LoVo (cell line): ENCODE measurements at places on chromosomes 3 and 15.
A peak's percentile ranks its signal among the peaks of the same experiment; 100 is the strongest.

- DNase-seq = no peak
These were observed 54.0 kb downstream of the PLCH1 start for GRCh38 chr3:155690921-155691320.

GRCh38 chr3:138937690-138938055 is 9.3 kb downstream of the FOXL2 start:
- no peak for DNase-seq

DNA sequence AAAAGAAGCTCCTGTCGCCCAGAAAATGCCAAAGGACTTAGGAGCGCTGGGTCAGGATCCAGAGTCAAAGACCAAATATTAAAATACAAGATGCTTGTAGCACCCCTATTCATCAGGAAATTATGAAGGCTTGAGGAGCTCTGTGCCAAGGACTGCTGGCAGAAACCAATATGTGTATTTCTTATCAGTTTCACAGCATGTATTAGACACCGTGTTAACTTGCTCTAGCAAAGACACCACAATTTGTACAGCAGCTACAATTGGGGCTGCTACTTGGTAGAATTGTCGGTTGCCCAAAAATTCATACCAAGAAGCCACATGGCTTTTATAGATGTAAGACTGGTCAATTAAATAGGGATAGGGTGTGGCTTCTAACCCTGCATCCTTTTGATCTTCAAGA is 128.8 kb downstream of the CD47 start:
- DNase-seq = no peak

GRCh38 chr3:133230195-133230594 is 169.7 kb upstream of the BFSP2 start:
- DNase-seq = no peak

GRCh38 chr15:29612701-29613100 is 209.6 kb downstream of the TJP1 start:
- no peak for DNase-seq

DNA sequence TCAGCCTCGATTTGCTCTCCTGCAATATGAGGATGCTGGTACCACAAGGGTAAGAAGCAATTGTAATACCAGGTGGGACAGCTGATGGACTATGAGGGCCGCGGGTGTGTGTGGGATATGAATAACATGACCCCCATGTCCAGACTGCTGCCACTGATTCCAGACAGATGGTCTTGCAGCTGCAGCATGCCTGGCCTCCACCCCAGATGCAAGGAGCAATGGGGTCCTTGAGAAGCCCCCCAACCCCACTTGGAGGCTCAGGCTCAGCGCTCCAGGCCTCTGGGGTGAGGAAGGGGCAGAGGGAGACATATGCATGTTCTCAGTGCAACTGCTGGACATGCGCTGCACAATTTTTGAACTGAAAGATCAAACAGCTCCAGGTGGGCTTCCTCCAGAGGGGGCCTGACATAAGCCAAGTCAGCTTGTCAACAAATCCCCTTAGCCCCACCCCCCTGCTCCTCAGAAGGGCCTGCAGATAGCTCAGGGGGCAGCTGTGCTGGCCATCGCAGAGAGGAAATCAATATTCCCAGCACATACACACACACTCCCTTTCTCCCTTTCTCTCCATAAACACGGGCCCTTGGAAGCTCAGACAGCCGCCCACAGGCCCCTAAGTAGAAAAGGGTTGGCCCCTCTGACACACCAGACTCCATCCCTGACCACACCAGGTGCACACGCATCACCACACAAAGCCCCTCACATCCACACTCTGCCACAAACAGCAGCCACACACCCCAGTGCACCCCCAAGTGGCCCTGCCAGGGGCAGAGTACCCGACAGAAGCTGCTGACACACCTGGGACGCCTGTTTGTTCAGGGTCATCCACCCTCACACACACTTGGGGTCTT is 107.0 kb downstream of the IQSEC1 start:
- DNase-seq = no peak

GRCh38 chr3:169667166-169668071 is 3.9 kb upstream of the MECOM start:
- DNase-seq = no peak

GRCh38 chr3:49410846-49411534 is 786 bp downstream of the RHOA start:
- DNase-seq = no peak

DNA sequence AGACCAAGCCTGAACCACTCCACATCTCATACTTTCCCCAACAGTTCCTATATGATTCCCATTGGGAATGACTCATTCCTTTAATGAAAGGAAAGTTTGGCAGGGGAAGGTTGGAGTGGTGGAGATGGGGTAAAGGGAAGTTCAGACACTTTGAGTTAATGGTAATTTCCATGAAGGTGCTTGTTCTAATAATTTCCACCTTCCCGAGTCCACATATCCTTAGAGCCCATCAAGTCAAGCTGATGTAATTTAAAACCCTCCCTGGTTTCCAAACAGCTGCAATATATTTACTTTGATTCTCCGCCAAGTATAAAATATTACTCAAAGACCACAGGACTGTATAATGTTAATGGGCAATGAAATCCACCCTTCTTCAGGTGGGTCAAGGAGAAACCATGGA is 95.0 kb upstream of the GALNT15 start:
- no peak for DNase-seq

DNA sequence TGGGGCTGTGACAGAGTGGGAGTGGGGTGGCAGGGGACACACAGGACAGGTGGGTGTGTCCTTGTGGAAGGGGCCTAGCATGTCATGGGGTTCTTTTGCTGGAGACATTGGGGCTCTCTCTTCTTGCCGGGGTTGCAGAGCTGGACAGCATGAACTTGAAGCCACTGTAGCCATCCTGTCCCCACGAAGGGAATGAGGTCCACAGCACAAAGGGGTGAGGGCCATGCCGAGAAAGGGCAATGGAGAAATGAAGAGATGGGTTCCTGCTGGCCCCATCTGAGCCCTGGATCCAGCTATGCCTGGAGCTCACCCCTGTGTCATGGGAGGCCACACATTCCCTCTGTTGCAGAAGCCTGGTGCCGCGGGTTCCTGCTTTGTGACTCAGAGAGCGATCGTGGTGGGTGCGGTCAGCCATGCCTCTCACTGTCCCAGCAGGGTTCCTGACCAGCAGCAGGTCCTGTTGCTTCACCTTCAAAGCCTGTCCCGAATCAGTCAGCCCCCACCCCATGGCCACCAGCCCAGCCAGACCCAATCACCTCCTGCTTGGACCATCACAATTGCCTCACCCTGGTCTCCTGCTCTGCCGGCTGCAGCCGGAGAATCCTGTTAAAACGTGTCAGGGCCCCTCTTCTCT is 50.0 kb downstream of the DNAJB8 start:
- peak; percentile 97 for DNase-seq

DNA sequence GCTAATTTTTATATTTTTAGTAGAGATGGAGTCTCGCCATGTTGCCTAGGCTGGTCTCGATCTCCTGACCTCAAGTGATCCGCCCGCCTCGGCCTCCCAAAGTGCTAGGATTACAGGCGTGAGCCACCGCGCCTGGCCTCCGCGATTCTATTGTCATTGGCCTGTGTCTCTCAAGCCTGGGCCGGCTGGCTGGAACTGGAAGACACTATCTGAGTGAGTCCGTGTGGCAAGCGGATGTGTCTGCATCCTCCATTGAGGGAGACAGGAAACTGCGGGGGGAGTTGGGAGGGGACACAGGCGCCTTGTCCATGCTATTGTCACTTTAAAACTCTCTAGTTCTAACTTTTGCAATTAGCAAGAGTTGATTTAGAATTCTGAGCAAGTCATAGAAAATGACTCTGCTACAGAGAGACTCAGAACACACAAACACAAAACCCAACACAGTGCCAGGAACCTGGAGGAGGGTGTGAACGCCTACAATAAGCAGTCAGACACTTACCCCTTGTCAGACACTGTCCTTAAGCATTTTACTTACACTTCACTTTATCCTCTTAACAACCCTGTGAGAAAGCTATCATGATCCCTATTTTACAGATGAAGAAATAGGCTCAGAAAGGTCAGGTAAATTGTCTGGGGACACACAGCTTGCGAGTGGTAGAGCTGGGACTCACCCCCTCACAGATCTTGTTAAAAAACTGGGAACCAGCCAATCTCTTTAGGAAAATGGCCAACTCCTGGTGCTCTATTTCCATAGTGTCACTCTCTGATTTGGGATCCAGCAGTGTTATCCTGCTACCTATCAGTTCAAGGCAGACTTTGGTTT is 38.7 kb downstream of the ANP32A start:
- DNase-seq = no peak

GRCh38 chr3:195828762-195829161 is 17.0 kb upstream of the MUC4 start:
- no peak for DNase-seq

- no peak for DNase-seq
These were observed 3.6 kb downstream of the VGLL4 start for GRCh38 chr3:11640009-11640673.

DNA sequence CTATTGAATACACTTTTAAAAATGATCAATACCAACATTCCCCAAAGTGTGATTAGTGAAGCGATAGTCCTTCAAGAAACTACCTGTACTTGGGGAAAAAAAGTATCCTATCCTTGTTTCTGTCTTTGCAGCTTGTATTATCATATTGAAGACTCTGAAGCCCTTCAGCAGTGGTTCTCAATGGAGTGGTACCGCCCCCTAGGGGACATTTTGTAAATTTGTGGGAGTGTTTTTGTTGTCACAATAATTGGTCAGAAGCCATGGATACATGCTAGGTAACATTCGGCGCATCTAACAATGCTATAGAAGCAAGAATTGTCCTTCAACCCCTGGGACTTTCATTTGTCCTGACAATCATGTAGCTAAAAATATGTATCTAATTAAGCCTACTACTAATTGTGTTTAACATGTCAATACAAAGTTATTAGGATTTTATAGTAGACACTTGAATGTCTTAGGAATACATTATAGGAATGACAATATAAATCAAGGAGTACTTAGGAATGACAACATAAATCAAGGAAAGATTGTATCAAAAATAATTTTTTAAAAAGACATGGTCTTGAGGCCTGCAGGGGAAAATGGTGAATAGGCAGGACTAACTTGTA is 53.7 kb downstream of the NMD3 start:
- DNase-seq = peak; percentile 13

GRCh38 chr15:35139822-35140221 is 54.7 kb upstream of the NANOGP8 start:
- DNase-seq = no peak

GRCh38 chr15:42672444-42672843 is 64.5 kb downstream of the CDAN1 start:
- no peak for DNase-seq

- no peak for DNase-seq
These were observed 652.5 kb upstream of the NECTIN3 start for GRCh38 chr3:110419096-110419495.

GRCh38 chr3:37551857-37552256 is 309.8 kb upstream of the CTDSPL start:
- DNase-seq = no peak

GRCh38 chr3:65642883-65643282 is 395.8 kb downstream of the MAGI1 start:
- DNase-seq = no peak

DNA sequence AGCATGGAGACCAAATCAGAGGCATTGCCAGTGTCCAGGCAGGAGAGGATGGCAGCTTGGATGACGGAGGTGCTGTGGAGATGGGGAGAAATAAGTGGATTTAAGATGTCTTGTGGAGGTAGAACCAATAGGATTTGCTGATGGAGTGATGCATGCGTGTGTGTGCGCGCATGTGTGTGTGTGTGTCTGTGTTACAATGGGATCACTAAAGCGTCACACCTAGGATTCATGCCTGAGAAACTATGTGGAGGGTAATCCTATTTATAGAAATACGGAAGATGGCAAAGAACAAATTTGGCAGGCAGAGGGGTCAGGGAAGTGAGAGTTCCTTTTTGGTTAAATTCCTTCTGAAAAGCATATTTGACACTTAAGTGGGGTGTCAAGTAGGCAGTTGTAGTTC is 64.8 kb upstream of the ARL8B start:
- DNase-seq = no peak

DNA sequence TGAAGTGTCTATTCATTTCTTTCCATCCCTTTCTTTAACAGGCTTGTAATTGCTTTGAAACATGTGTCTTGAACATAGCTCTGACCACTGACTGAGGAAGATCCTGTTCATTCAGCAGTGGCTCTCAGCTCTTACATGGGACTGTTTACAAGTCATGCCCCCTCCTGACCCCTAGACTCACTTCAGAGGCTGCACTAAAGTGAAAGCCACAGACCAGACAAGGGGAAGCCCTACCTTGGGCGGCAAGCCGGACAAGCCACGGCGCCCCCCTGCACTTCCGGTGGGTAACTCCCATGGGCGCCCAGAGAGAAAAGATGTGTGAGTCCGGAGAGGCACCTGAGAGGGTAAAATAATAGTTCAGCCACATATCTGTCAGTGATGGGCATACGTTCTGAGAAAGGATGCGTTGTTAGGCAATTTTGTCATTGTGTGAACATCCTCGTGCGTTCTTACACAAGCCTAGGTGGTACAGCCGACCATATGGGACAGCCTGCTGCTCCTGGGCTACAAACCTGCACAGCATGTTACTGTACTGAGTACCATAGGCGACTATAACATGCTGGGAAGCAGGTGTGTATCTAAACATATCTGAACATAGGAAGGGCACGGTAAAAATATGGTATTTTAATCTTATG is 116.2 kb downstream of the CHSY1 start:
- no peak for DNase-seq

DNA sequence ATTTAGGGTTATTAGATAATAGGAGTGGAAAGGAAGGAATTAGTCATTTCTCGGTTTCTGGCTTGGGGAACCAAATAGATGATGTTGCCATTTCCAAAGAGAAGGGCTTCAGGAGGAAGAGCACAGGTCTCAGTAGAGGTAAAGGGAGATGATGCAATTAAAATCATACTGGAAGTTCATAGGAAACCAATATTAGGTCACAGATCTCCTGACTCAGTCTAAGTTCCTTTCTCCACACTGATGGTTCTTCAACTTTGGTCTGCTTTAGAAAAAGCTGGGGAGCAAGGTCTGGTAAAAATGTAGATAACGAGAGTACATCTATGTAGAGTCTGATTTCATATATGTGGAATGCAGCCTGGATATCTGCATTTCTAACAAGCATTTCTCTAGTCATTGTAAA is 130.9 kb downstream of the POLQ start:
- no peak for DNase-seq

DNA sequence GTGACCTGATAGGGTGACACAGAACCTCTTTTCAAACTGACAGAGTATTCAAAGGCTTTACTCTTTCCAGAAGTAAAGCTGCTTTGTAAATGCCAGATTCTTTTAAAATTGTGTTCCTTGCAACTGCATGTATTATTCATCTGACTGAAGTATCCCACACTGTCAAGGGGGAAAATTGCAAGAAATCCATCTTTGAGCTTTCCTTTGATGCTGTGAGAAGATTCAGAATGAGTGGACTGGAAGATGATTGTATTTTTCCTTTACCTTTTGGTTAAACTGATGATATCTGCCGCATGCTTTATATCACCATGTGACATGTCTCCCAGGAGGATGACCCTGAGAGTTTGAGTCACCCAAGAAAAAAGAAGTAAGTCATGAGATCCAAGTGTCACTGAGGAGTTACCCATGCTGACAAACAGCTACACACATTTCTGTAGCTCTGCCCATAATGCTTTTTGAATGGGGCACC is 250.8 kb upstream of the CBLB start:
- DNase-seq = no peak

GRCh38 chr3:7854266-7854665 is 647.4 kb upstream of the LMCD1 start:
- no peak for DNase-seq

GRCh38 chr15:48244921-48245320 is 38.8 kb downstream of the SLC12A1 start:
- DNase-seq = no peak
